ENCODE measurements at places on chromosomes 1 and 21. TPM values are rescaled to one million over a fixed set of nuclear protein-coding genes. Genes with fewer than 3 reads are reported as not detected.

- ATAC-seq, result no peak
These were observed 137.4 kb downstream of the BACH1 start for GRCh38 chr21:29436143-29436542.

DNA sequence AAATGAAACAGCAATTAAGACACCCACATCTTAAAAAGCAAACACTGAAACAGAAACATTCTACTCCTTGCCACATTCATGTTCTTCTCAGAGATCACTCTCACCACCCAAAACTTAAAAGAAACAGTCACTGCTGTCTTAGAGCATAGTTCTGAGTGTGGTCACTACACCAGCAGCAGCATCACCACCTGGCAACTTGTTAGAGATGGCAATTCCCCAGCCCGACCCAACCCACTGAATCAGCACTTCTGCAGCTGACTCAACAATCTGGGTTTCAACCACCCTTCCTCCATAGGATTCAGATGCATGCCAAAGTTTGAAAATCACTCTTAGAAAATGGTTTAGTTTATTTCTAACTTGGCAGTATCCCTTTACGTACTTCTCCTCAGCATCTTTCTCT lies 126.1 kb downstream of the CDC42BPA start:
- peak; percentile 82 for ATAC-seq

Gene IL10RB
- 27.5 TPM for total RNA-seq

Gene CYYR1
- 4.6 TPM for total RNA-seq

DNA sequence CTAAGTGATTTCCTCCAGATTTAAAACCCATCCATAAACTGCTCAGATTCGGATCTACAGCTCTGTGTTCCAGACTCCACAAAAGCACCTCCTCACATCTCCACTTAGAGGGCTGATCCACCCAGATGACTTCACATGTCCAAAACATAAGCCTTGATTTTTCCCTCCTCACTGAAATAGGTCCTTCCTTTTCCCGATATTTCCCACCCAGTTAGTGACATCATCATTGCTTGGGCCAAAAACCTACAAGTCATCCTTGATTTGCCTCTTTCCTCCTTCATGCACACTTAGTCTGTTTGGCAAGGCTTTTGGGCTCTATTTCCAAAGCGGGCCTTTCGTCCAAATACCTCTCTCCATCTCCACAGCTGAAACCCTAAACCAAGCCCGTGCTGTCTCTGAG lies 32.3 kb downstream of the CCDC185 start:
- ATAC-seq, result no peak

Gene DNAJC28
- 0.52 TPM for total RNA-seq

- no peak for ATAC-seq
These were observed 29.2 kb upstream of the PDXK start for GRCh38 chr21:43689556-43690337.

DNA sequence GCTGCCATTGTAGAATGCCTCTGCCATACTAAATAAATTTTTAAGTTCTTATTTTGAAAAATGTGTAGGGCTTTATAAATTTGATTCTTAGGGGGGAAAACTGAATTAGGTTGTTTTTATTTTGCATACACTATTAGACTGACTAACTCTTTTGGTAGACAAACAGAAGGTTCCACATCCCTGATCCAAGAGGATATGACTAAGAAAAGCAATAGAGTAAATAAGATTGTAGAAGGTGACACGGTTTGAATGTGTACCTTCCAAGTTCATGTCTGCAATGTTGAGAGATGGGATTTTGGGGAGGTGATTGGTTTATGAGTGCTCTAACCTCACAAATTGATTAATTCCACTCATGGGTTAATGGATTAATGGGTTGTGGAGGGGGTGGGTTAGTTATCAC lies 127.9 kb downstream of the GLUL start:
- ATAC-seq, result no peak

DNA sequence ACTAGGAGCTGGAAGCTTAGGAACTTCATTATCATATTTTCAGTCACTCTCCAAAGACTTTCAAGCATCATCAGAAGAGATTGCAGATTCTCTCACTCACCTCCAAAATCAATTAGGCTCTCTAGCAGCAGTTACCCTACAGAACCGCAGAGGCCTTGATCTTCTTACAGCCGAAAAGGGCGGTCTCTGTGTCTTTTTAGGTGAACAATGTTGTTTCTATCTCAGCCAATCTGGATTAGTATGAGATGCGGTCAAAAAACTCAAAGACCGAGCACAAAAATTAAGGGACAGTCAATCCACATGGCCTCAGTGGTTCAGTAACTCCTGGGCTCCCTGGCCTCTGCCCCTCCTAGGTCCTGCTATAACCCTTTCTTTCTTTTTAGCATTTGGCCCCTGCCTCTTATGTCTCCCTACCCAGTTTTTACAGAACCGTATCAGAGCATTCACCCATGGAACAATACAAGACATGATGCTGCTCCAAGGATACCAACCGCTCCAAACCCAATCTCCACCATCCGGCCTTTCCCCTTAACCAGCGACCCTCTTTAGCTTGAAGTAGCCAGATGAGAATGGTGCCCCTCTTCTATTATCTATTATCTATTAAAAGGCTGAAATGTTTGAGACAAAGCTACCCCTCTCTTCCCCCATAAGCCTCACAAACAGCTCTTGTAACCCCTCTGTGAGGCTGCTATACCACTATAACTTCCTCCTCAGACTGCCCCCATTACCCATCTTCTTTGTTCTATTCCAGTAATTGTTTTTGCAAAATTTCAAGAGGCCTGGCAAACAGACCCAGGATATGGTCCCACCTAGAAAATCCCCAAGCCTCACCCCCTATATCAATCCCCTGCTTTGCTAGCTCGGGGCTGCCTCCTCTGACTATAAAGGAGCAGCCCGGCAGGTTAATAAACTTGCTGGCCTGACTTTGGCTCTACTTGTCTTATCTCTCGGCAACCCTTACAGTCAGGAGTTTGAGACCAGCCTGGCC lies 18.7 kb upstream of the CA6 start:
- ATAC-seq, result no peak

GRCh38 chr1:234326497-234327366 lies 46.5 kb upstream of the COA6 start:
- peak; percentile 74 for ATAC-seq

GRCh38 chr1:218917656-218918055 lies 256.0 kb upstream of the LYPLAL1 start:
- no peak for ATAC-seq

GRCh38 chr1:40399984-40400704 lies 26.6 kb downstream of the SMAP2 start:
- ATAC-seq, result no peak

Gene MCOLN2
- 0.52 TPM for total RNA-seq

DNA sequence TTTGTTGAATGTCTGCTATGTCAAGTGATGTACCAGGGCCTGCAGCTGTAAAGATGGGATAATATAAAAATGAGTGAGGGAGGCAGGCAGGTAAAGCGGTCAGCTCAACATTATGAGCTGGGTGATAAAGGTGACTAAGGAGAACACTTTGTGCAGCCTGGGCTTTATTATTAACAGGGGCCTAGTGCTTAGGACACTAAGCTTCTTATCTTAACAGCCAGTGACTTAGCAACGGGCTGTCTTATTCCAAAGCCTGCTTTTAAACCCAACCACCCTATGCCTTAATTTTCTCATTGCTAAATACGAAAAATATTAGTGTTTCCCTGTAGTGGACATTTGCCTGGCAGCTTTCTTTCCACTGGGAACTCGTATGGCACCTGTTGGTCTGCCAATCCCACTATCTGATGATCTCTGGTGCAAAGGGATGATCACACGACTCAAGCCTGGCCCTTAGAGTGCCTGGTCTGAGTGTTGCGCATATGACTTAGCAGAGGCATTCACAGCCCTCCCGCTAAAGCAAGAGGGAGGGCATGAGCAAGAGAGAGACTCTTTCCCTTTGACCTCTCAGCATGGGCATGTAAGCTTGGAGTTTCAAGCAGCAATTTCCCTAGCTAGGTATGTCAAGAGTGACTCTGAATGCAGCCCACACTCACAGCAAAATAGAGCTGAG lies 98.6 kb upstream of the PAPPA2 start:
- no peak for ATAC-seq

Data from esophagus mucosa (tissue), 1 donor.